ENCODE measurements at places on chromosomes 2 and 18.

DNA sequence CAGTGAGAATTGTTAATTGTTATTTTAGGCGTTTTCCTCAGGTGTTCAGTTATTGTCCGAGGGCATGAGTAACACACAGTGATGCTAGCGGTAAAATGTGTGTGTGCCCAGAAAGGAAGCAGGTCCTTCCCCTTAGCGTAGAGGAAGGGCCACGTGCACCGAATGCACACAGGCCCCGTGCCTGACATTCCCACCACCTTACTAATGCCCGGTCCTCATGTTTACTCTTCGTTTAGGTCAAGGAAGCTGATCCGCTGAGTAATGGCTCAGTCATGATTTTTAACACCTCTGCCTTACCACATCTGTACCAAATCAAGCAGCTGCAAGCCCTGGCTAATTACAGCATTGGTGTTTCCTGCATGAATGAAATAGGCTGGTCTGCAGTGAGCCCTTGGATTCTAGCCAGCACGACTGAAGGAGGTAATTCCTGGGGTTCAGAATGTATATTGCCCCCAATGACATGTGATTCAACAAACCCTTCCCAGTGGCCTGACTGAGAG, 76.7 kb downstream of the MERTK start:
- no peak for DNase-seq

- DNase-seq = no peak
Observed at GRCh38 chr2:227903381-227903780, 31.9 kb downstream of the DAW1 start.

- no peak for DNase-seq
Observed at GRCh38 chr2:153388246-153388645, 90.3 kb downstream of the RPRM start.

- no peak for DNase-seq
Observed at GRCh38 chr2:191199929-191200512, 45.2 kb upstream of the MYO1B start.

DNA sequence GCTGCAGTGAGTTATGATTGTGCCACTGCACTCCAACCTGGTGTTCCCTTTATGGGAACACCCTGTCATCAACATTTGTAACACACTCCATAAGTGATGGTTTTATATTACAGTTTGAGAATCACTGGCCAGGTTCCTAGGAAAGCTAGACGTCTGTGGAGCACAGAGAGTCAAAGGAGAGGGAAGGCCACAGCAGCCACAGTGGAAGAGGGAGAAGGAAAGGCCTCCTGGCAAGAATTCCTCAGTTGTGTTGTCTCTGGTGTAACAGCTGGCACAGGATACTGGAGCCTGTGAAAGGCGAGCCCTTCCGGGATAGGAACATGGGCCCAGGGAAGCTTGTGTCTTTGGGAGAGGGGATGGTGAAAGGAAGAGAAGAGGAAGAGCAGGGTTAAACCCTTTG, 360.5 kb upstream of the PIK3C3 start:
- no peak for DNase-seq

DNA sequence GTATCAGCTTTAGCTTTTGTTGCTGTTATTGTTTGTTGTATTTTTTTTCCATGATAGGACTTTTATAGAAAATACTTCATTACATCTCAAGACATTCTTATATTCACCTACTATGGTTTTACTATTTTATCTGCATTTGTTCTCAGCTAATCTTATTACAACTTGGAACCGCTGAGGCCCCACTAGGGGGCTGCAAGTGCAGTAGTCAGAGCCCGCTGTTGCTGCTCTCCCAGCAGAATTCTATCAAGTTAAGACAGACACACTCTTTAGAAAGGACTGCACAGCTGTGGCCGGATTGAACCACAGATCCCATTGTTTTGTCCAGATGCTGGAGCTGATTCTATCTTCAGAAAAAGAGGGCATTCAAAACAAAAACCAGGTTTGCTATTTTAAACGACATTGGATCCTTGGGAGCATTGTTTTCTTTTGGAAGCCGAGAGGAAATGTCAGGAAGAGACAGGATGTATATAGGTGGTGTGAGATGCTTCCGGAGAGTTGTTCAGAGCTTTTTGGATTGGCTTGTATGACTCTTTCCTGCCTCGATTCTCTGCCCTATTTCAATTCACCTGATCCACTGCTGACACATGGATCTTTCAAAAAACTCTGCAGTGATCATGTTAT, 105.7 kb upstream of the GAREM1 start:
- no peak for DNase-seq

DNA sequence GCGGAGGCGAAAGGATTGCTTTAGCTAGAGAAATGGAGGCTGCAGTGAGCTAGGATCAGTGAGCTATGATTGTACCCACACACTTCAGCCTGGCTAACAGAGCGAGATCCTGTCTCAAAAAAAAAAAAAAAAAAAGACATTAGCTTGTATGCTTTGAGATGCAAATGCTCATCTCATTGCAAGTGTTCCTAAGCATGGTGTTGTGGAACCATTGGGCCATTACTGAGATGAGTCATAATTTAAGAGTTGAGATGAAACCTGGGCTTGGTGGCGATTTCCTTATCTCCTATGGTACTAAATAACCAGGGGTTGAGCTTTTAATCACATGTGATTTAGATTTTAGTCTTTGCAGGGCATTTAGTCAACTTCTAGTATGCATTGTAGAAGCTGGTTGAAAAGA, 2.2 kb downstream of the PLEKHA3 start:
- no peak for DNase-seq

- no peak for DNase-seq
Observed at GRCh38 chr2:64288321-64289193, 144.3 kb upstream of the PELI1 start.

DNA sequence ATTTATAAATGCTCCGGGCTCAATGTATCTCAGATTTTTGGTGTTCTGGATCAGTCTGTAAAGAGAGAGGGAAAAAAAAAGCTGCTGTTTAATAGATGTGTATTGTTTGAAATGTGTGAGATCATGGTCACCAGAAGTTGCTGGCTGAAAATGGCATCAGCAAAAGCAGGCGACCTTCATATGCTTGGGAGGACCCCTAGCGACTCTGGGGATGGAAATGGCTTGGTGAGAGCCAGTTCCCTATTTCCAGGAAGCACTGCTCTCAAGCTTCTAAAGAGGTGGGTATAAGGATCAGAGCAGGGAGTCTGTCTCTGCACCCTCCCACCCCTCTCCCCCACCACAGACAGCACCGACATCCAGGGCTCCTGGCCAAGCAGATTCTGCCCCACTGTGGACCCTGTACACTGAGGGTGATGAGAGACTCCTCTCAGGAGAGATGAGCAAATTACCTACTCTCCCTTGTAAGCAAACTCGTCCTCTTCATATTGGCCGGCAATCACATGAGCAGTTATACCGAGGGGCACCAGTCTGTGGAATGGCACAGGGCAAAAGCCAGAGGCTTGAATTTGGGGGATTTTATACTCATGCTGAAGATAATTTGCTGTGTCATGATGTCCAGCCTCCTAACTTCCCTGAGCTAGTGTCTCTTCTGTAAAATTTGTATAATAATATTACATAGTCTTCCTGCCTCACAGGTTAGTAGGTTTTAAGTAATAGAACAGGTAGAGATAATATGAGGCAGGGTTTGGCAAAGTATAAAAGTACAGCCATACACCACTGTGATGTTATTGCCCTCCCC, 29.6 kb downstream of the LHCGR start:
- DNase-seq = no peak

DNA sequence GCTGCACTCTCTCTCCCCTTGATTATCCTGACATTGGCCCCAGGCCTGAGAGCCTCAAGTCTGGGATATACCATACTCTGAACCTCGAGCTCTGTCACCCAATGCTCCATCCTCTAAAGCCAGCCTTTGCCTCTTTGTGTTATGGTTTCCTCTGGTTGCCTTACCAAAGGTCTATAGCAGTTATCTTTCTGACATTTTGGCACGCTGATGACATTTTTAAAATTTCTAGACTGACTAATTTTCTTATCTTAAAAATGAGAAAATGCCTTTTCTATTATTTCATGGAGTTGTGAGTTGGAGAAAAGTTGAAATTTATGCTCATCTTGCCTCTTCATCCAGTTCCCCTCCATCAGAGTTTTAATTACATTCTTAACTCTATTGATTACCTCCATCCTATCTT, 62.7 kb downstream of the PKP4 start:
- DNase-seq = no peak

DNA sequence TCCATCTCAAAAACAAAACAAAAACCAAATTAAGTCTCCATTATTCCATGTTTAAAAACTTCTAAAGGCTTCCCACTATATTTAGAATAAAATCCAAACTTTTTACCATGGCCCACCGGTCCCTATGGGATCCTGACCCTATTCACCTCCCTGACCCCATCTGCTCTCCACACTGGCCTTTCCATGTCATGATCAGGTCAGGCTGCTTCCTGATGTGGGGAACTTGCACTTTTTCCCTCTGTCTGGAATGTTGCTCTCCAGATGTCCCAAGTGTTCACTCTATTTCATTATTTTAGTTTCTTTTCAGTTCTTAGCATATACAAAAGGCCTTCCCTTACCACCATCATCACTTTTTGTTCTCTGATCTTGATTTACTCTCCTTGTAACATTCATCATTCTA, 7.5 kb upstream of the MTA3 start:
- no peak for DNase-seq

GRCh38 chr2:109080109-109080508, 48.9 kb upstream of the SH3RF3 start:
- no peak for DNase-seq

DNA sequence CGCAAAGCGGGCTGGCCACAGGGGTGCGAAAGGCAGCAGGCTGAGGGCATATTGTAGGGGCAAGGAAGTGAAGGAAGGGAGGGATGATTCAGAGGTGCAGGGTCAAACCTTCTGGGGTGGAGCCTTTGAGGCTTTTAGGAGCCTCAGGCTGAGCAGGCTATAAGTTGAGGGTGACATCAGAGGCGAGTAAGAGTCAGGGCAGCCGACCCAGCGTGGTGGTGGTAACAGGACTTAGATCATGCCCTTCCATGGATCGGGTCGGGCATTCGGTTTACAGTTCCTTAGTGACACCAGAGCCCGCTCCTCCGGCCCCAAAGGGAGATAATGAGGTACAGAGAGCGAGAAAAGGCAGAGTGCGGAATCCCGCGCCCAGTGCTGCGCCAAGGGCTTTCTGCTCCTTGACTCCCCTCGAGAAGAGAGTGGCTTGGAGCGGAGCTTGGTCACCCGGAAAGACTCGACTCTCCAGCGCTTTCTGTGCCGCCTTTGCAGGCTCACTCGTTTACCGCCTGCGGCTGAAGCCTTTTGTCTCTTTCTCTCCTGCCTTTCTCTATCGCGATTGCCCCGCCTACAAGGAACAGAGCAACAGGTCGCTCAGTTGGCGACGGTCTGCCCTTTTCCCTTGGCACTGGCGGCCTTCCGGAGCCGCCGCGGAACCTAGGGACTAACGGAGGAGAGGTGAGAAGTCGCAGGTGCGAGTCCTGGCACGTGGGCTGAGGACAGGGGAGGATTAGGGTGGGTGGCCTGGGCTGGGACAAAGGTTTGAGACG, 720 bp downstream of the LBX2 start:
- no peak for DNase-seq

DNA sequence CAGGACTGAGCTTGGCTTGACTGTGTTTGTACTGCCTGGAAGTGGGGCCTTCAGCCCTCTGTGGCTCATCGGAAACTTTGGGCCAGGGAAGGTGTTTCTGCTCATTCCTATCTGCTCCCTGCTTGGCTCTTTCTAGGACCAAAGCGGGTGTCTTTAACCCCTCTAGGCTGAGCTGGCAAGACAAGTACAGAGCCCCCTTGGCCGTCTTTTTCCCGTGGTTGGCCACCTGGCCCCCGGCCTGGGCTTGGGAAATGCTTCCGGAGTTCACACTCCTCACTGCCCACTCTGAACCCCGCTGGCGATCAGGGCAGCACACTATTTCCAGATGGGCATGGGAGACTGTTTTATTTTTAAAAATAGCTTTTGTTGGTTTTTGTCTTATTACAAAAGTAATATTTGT, 243.0 kb downstream of the DYSF start:
- DNase-seq = no peak

- DNase-seq = no peak
Observed at GRCh38 chr2:219851801-219852481, 224.5 kb downstream of the SLC4A3 start.

- no peak for DNase-seq
Observed at GRCh38 chr2:132419941-132420340, 3.3 kb downstream of the GPR39 start.

- no peak for DNase-seq
Observed at GRCh38 chr2:161028581-161028980, 131.6 kb upstream of the TANK start.

DNA sequence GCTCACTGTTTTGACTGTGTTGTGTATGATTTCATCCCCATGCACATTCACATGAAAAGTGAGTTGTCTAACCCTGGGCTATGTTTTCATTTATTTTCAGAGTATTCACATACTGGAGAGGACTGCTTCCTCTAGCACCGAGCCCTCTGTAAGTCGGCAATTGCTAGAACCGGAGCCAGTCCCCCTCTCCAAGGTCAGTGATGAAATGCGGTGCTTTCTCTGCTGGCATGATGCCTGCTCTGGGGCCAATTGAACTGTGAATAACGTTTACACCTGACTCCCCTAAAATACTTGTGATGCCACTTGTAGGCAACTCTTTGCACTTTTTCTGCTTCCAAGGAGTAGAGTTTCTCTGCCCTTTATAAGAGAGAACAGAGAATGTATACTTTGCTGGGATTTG, 126.9 kb downstream of the PRKRA start:
- no peak for DNase-seq

- no peak for DNase-seq
Observed at GRCh38 chr2:10792001-10792634, 20.5 kb downstream of the PDIA6 start.

DNA sequence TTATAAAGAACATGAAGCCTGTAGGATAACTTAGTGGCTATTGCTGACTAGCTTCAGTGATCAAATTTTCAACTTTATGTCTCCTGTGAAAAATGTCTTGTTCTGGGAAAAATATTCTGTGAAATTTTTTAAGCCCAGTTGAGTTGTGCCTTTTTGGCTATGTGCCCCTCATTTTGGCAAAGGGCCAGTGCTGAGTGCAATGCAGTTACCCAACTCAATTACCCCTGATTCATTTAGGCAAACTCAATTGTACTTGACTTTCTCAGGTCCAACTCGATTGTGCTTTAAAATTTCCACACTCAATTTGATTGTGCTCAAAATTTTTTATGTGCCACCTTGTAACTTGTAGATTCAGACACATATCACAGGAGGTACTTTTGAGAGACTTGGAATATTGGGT, 548.8 kb upstream of the NRP2 start:
- DNase-seq = no peak

GRCh38 chr2:70823249-70823648, 2.9 kb upstream of the CLEC4F start:
- DNase-seq = no peak

DNA sequence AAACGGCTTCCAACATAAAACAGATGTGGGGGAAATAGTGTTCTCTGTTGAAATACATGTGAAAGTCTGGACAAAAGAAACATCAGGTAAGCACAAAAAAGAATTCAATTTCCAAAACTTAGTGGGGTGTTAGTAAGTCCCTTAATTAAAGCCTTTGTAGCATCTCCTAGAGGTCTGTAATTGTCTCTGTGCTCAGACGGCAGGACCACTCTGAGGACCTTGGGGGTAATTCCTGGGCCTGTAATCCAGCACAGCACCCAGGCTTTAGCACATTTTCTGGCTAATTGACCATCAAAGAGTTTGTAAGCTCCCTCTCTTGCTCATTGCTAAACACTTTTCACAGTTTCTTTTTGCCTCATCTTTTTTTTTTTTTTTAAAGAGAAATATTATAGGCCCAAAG, 80.3 kb downstream of the FARSB start:
- DNase-seq = no peak

Data from stimulated activated CD4-positive, alpha-beta T cell treated with anti-CD3 and anti-CD28 coated beads, Interleukin-1b, Interleukin-23, amount 100 ng/mL, for 48 hours (primary cell).